ENCODE measurements at places on chromosomes 7 and 10.

DNA sequence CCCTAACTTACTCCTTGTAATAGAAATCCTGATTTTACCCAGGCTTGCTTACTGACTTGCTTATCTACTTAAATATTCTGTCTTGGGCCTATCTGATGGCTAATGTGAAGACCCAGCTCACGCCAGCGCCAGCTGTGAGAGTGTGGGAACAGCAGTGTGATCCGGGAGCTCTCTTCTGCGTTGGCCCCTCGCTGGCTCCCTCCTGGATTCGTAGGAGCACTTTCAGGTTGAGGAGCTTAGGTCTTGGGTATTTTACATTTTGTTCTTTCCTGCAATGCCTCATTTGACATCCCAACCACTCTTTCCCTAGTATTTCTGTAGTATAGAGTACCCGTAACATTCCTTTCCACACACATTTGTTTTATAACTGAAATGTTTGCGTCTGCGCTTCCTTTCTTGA is 51.7 kb downstream of the CREM start:
- no peak for DNase-seq

GRCh38 chr7:41012041-41012440 is 690.8 kb downstream of the INHBA start:
- no peak for DNase-seq

DNA sequence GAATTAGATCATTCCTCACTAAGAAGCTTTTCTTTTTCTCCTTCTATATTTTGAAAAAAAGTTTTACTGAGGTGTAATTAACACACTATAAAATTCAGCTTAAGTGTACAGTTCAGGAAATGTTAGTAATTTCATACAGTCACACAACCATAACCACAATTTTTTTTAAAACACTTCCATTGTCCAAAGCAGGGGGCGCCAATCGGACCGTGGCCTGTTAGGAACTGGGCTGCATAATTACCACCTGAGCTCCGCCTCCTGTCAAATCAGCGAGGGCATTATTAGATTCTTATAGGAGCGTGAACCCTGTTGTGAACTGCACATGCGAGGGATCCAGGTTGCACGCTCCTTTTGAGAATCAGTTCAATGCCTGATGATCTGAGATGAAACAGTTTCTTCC is 427.1 kb downstream of the TFEC start:
- DNase-seq = no peak

- peak; percentile 53 for DNase-seq
Measured at GRCh38 chr7:66050990-66051448, 24.6 kb upstream of the ASL start.

GRCh38 chr7:134329614-134330346 is 13.1 kb upstream of the SLC35B4 start:
- DNase-seq = no peak

- DNase-seq = no peak
Measured at GRCh38 chr7:144987686-144988085, 151.8 kb upstream of the TPK1 start.

GRCh38 chr10:92173996-92174395 is 116.9 kb downstream of the CPEB3 start:
- DNase-seq = no peak

DNA sequence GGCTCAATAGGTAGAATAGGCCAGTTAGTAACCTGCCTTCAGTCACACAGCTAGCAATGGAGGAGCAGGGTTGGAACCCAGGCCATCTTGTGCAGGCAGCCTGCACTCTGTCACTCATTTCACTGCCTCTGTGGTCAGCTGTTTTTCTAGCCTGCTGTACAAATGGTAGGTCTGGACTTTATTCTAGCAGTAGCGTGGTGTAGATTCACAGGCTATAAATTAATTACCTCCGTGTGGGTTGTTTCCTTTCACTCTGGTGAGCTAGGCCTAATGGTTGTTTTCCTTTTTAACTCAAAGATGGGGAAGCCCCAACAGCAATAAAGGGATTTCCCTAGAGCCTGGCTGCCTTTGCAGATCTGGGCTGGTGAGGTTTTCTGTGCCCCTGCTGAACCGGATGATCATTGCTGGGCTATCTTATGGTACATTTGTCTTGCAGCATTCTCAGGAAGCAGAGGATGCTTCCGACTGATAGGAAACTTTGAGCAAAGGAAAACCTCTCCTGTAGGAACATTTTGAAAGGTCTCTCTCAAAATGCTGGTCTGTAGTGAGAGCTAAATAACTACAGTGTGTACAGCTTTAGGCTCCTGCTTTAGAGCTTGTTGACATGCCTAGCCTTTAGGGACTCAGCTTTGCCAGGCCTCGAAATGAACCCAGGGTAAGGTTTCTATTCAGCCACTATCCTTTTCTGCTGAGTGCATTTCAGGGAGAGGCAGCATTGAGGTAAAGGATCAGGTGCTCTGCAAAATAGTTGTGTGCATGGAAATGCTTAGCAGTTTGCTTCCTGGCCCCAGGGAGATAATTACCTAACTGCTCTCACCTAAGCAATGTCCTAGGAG is 157.4 kb downstream of the ST7 start:
- DNase-seq = peak; percentile 7

GRCh38 chr7:32479574-32480200 is 10.5 kb downstream of the LSM5 start:
- DNase-seq = peak; percentile 35

DNA sequence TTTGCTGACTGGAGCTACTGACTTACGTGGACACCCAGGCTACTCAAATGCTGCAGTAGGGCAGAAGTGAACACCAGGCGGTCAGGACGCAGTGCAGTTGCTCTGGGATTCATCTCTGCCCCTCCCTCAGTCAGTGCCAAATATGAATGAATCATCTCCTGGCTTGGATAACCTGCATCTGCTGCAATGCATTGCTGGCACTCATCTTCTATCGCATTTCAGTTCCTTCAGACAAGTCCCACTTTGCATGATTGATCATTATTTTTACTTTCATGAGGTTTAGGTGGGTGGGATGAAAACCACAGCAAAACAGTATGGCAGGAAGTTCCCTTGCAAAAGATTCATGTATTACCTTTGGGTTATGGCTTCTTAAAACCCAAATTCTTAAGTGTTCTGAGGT is 224.6 kb upstream of the NRP1 start:
- no peak for DNase-seq

Measured in NCI-H345 (cell line).